Eye (tissue), 1 donor: ENCODE measurements at places on chromosomes 7 and 10.

DNA sequence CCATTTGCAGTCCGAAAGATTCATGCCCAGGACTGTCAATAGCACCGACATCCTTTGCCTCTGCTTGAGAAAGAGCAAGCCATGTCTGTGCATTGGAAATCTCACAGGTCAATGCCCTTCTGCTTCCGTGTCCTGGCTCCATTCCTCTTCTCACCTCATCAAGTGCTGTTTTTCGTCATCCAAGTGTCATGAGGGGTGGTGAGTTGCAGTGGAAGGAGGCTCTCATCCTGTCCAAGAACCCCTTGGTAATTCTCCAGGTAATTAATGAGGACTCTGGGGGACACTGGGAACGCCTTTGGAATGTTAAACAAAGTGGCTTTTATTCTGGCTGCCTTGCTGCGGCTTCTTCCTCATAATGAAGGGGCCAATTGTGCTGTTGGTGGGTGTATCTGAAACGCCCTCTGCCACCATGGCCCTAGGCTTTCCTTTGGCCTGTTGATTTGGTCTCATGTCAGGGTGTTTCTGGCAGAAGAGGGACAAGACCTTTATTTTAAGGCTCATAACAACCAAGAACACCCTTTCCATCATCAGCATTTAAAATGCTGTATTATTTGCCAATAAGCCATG lies 57.7 kb downstream of the PPP1R3C start:
- peak; percentile 36 for DNase-seq

GRCh38 chr7:157505646-157506045 lies 168.8 kb downstream of the DNAJB6 start:
- DNase-seq, result no peak

GRCh38 chr10:122852261-122852660 lies 6.6 kb upstream of the CUZD1 start:
- no peak for DNase-seq

GRCh38 chr7:118478236-118478635 lies 253.7 kb downstream of the ANKRD7 start:
- DNase-seq, result no peak

GRCh38 chr7:31735991-31736982 lies 49.3 kb downstream of the PPP1R17 start:
- DNase-seq, result peak; percentile 94

DNA sequence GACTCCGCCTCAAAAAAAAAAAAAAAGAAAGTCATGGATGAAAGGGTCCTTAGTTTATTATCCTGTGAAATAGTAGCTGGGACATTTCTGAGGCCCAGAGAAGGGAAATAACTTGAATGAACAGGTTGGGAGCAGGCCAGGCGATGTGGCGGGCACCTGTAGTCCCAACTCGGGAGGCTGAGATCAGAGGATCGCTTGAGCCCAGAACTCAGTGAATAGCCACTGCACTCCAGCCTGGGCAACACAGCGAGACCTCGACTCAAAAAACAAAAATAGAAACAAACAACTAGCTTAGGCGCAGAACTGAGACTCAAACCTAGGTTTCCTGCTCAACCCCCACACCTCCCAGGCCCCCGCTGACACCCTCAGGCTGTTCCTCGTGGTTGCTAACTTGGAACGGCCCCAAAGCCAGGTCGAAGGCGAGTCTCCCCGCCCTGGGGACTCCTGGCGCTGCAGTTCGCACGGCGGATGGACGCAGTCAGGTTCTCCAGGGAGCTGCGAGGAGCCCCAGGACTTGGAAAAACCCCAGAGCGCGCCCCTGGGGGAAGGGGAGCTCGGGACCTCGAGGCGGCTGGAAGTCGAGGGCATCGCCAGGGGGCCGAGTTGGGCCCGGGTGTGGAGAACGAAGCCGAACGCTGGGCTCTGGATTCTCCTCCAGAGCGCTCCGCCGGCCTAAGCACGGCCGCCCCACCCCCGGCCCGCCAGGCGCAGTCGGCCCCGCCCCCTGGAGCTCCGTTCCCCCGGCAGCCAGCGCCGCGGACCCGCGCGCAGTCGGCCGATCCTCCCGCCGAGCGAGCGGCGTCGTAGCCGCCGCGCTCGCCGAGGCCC lies at the start of gene STOX1:
STOX1 (plus strand) TSS at position 768 of the 828 bp plus-strand sequence. CDS start 93 bp downstream, outside the sequence.
- peak; percentile 91 for DNase-seq

GRCh38 chr7:70544016-70544415 lies 587.9 kb upstream of the GALNT17 start:
- DNase-seq, result no peak

- DNase-seq, result no peak
Measured at GRCh38 chr10:69899727-69900595, 98.3 kb downstream of the COL13A1 start.

DNA sequence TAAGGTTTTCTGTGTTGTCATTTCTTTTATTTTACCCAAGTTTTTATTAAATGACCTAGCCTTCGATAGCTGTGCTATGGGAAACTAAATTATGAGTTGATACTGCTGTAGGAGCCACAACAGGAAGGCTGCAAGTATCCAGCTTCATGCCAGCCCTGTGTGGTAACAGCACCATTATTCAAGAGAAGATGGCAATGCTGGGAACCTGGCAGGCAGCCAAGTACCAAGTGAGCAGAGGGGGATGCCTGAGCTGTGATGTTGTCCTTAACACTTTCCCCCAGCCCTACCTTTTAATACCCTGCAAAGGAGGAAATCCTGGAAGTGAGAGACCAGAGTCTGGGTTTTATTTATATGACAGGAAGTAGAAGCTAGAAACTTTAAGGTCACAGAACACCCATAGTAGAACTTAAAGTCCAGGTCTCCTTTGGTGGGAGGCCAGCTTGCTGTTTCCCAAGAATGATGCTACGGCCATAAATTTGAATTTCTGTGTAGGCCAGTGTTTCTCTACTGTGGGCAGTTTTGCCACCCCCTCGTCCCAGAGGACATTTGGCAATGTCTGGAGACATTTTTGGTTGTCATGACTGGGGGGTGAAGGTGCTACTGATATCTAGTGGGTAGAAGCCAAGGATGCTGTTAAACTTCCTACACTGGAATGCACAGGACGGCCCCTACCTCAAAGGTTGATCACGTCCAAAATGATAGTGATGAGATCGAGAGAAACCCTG lies 9.2 kb upstream of the ATXN7L1 start:
- peak; percentile 35 for DNase-seq

DNA sequence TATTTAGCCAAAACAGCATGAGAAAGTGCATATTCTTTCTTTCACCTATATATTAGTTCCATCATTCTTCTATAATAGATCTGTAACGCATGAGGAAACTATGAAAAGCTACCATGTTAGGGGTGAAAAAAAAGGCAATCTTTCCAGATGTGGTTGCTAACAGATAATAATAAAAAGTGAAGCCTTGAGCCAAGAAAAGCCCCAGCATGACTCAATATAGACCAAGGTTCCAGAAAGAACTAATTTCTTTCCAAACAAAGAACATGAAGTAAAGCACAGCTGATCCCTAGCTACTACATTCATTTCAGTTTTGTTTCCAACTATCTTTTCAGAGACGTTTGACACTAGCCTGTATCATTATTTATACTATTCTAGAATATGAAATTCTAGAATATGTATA lies 16.4 kb downstream of the ARL4A start:
- DNase-seq, result no peak

GRCh38 chr7:332646-333392 lies 42.8 kb downstream of the FOXL3 start:
- peak; percentile 91 for DNase-seq

GRCh38 chr7:77295549-77295948 lies 95.9 kb upstream of the FGL2 start:
- DNase-seq, result no peak

- peak; percentile 78 for DNase-seq
Measured at GRCh38 chr7:94295850-94296249, 98.8 kb upstream of the COL1A2 start.

DNA sequence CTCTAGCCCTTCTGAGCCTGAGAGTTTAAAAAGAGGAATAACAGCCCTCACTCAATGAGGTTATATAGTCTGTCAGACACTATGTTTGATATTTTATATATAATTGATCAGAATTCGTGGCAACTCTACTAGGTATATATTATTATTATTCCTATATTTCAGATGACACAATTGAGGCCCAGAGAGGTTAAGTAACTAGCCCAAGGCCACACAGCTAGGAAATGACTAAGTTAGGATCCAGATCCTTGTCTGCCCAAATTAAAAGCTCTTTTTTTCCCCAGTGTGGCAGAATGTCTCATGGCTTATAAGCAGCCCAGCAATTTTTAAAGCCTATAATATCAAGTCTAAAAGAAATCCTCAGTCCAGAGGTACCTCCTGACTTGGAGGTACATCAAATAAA lies 1119.9 kb upstream of the AUTS2 start:
- DNase-seq, result no peak

GRCh38 chr7:88218836-88219605 lies 817 bp downstream of the SRI start:
- DNase-seq, result peak; percentile 83

- DNase-seq, result no peak
Measured at GRCh38 chr10:33507662-33508425, 173.4 kb upstream of the NRP1 start.

DNA sequence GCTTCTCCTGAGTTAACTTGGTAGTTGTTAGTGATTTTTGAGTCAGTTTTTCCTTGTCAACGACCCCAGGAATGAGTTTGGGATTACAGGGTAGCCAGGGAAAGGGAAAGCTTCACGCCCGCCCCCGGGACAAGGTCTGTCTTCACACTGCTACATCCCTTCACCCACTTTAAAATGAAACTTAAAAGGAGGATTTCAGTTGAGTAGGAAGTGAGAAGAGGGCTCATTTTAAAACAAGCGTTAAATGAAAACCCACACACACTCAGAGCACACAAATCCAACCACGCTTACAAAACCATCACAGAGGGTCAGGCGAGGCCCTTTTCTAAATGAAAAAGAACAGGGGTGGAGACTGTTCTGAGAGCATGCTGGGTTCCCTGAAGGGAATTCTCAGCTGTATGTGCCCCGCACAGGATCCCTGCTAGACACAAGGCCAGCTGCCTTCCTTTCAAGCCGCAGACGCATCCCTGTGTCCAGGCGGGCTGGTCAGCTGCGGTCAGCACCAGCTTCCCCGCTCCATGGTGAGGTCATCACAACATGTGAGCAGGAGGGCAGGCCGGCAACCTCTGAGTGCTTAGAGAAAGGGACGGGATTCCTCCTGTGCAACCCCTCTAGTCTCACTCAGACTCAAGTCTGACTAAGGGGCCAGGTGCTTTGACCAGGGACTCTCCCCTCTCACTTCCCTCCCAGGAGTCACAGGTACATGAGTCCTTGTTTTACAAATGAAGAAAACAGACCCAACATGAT lies 111.8 kb downstream of the EGFR start:
- DNase-seq, result peak; percentile 76

DNA sequence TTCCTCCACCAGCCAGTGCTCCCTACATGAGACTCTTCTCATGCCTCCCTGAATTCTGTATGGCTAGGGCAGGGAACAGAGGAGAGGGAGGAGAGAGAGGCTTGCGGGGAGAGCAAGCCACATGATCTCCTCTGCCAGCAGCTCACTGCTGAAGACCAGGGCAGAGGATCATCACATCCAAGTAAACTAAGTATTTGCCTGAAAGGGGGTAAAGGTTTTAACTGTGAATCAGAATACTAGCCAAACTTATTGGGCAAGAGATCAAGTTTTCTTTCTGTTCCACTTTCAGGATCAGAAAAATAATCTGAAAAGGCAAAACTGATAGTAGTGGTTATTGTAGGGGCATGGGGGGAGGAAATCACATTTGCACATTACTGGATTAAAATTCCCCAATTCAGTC lies 17.8 kb upstream of the ERCC6 start:
- DNase-seq, result no peak

- no peak for DNase-seq
Measured at GRCh38 chr7:45268013-45268412, 110.4 kb downstream of the RAMP3 start.

GRCh38 chr10:58587676-58588075 lies 75.0 kb downstream of the BICC1 start:
- no peak for DNase-seq

GRCh38 chr10:87664276-87664701 lies 4.6 kb downstream of the PAPSS2 start:
- DNase-seq, result no peak

DNA sequence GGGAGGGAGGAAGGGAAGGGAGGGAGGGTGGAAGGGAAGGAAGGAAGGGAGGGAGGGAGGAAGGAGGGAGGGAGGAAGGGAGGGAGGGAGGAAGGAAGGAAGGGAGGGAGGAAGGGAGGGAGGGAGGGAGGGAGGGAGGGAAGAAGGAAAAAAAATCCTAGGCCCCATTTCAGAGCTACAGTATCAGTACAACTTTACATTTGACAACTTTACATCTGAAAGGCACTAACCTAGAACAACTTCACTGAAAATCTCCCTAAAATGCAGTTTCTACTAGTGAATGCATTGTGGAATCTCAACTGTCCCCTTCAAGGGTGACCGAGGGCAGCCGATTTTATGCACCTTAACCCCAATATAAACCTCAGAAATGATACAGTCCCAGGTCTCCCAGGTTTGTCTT lies 259.8 kb upstream of the GALNT17 start:
- no peak for DNase-seq

GRCh38 chr7:100443096-100443840 lies 7.0 kb upstream of the PPP1R35 start:
- no peak for DNase-seq

DNA sequence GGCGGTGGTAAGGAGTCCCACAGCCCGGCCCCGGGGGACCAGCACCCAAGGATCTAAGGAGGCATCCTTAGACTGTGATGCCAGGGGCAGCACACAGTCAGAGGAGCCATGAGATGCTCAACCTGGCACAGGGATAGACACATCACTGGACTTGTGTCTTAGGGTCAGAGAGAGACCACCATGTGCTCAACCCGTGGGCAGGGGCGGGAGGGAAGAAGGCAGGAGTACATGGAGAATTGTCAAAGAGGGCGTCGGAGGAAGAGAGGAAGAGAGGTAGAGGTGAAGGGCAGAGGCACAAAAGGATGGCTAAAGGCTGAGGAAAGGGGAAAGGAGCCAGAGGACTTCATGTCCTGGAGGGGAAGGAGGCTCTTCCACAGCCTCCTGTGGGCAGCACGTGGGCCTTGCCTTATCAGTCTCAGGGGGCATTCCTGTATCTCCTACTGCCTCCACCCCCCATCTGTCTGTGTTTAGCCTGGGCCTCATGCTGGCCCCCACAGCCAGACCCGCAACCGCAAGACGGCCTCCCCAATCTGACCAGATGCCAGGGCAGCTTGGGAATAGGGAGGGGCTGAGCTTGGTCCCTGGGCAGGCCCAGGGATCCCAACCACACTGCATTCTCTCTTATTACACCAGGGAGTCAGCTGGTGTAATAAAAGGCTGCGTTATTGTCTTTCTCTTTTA lies 2.2 kb downstream of the ADCY1 start:
- DNase-seq, result no peak

DNA sequence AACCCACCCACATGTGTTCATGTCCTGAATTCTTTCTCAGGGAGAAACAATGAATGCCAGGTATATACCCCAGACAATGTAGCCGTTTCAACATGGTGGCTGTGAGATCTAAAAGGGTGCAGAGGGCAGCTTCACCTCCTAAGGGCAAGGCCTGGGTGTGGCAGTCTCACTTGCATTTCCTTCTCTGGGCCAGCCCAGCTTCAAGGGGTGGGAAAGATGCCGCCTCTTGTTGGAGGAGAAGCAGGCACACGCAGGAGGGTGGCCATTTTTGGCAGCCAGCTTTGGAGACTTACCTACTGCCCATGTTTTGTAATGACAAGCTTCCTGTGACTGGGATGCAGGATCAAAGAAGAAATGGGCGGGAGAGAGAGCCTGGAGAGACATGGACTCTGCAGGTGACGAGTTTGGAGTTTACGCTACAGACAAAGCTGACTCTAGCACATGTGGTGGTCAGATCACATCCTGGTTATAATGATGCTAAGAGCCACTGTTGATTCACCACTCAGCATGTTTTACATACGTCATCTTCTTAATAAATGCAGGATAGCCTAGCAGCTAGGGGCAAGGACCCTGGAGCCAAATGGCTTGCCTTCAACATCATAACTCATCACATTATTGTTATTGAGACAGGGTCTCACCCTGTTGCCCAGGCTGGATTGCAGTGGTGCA lies 116.6 kb downstream of the ANLN start:
- DNase-seq, result no peak
